ENCODE measurements at places on chromosomes 2 and 18.

DNA sequence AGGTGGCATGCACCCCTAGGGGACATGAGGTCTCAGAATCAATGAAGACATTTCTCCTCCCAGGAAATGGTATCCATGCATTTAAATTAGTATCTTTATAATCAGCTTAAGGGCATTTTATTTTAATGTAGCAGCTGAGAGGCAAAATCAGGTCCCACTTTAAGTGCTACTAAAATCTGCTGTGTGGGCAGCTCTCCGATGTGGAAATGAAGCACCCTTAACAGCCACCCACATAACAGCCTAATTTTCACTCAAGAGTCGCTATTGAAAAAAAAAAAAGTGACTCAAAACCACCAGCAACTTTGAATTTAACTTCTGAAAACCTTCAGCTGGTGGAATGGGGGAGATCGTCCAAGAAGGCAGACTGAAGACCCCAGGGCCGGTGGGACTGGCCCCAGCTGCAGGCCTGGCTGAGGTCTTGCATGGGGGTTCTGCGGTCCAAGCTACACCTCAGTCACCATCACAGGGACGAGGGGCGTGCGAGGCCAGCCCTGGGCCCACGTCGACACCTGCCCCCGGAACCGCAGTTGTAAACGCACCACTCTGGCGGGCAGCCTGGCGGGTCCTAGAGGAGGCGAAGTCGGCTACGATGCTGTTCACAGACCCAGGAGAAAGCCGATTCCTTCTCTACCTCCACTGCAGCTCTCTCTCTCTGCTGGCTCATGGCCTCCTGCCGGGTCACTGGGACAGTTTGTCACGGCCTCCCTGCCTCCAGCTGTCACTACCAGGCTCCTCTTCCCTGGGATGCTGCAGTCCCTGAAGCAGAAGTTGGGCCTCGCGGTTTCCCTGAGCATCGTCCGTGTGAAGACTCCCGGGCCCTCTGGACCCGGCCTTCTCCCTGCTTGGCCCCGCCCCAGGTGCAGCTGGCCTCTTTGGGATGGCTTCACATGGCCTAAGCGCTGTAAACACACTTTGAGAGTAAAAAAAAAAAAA lies 111.9 kb downstream of the KCNF1 start:
- DNase-seq: no peak

DNA sequence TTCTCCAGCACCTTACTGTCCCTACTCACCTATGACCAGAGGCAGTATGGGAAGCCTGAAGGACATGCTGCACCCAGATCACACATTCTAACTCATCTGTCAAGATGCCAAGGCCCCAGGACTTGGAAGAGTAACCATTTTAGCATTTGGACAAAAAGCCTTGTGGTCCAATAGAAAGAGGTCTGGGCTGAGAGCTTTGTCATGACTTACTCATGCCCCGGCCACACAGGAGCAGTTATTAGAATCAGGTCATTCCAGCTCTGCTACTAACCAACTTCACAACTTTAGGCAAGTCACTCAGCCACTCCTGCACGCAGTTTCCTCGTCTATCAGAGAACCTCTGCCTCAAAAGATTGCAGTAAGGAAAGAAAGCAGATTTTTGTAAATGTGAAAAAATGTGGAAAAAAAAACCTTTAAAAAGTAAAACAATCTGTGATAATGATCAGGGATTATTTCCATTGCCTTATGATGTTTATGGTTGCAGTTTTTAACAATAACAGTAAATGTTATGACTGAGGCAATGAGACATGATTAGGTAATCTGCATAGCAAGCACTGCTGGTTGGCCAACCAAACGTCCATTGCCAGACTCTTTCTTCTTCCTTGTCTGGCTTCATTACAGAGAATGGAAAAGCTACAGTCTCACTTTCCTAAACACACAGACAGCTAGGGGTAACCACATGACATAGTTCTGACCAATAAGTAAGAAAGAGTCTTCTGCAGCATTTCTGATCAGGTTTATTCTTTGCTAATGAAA lies 255.4 kb upstream of the CHAC2 start:
- DNase-seq: no peak

DNA sequence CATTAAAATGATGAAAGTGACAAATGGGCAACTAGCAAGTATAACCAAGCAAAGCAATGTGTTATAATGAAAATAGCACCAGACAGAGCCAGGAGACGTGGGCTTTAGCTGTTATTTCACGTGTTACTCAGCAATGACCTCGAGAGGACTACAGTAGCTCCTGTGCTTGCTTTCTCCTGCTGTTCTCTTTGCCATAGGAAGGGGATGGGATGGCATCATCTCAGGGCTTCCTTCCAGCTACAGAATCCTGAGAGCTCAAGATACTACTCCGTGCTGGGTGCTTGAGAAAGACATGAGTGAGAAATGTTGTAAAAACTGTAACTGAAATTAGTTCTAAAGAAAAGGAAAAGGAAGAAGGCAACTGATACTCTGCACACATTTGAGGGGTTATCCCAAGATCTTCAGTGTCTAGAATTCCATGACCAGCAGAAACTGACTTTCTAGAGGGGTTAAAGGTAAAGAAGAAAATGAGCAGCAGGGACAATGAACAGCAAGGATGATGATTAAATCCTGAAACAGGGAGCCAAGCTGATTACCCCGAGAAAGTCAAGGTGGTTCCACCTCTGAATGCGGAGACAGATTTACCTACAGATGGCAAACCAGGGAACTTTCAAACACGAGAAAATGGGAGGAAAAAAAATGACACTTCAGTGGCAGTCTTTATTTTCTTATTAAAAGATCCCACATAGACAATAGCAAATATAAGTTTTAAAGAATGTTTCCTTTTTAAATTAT lies 33.4 kb downstream of the GAREM1 start:
- no peak for DNase-seq

DNA sequence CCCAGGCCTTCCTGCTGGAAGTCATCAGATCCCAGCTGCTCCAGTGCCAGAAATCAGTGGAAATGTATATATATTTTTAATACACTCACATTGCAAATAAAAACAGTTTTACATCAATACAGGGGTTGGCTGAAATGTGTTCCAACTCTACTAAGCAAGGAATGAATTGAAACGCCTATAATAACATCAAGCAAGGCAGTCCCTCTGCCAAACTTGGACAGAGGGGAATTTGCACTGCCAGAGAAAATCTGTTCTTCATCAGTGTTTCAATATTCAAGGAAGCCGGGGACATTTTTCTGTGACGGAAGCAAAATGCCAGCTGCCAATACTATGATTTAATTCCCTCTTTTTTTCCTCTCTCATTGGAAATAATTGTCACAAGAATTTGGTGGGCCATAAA lies 335.3 kb downstream of the TNS1 start:
- DNase-seq: no peak

DNA sequence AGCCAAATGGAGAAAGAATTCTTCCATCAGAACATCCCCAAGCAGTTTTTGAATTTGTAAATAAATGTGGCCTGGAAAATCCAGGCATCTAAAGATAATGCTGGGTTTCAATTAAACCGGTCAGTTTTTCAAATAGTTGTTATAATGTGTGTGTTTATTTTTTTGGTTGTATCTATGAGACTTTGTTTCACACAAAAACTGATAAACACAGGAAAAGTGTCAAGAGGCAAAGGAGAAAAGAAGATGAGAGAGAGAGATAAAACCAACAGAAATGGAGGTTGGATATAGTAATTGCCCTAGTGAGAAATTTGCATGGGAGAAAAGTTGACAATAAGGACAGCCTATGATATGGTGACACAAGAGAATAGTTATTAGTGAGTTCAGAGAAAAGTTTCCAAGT lies 68.3 kb downstream of the KIAA1328 start:
- DNase-seq: no peak

DNA sequence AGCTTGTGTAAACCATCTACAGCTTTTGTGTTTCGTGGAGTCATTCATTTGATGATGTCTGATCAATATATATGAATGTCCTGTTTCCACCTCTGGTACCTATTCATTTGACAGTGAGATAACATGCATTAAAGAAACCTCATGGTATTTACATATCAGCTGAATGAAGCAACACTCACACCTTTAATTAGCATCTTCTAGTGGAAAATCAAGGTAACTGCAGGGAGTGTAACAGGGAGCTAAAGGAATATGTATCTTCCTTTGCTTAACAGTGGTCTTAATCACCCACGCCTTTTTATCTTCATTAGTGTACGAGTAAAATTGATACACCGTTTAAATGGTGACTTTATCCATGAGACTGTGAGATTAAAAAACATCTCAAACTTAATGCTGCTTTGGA lies 15.6 kb downstream of the SLC39A10 start:
- DNase-seq: no peak

DNA sequence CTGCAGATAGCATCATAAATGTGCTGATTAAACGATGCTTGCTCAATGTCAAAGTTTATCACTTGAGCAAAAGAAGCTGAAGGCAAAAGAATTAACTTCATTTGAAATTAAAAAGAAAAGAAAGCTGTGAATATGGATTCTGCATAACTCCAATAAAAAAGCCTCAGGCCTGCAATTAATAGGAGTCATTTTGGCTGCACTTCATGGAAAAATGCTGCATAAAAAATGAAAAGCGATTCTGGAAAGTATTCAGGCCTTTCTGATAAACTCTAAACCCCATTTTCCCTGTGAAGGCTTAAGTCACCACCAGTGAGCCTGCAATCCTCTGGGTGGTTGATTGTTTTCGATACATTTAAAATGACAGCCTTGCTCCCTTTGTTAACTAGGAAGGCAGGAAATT lies 1793.4 kb downstream of the SUCLG1 start:
- DNase-seq: no peak

- DNase-seq: no peak
Observed at GRCh38 chr2:83879127-83879526, 580.0 kb downstream of the SUCLG1 start.

GRCh38 chr2:231399853-231400680 lies 4.6 kb downstream of the B3GNT7 start:
- DNase-seq: no peak

- DNase-seq: no peak
Observed at GRCh38 chr2:120315367-120316033, 30.4 kb upstream of the INHBB start.

GRCh38 chr2:131093696-131094462 lies 619 bp upstream of the FAM168B start:
- no peak for DNase-seq

- DNase-seq: no peak
Observed at GRCh38 chr2:145811276-145812164, 1291.6 kb upstream of the ZEB2 start.

- no peak for DNase-seq
Observed at GRCh38 chr18:50334546-50335152, 40.2 kb upstream of the SKA1 start.

GRCh38 chr2:210503725-210504191 lies 27.2 kb upstream of the LANCL1 start:
- DNase-seq: no peak

DNA sequence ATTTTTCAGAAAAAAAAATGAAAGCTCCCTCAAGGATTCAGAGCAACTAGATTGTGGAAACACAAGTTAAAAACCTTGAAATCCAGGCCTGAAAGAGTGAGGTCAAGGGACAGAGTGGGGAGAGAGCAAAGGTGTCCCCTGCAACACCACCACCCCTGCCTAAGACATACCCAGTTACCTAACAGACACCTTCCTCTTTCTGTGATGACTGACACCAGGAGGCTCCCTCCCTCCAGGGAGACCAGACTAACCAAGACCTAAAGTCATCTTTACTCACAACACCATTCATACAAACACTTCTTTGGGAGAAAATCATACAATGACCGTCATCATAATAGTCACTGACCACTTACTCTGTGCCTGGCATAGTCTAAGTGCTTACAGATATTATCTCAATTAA lies 151.8 kb upstream of the NABP1 start:
- DNase-seq: no peak

GRCh38 chr2:130336877-130337734 lies 5.6 kb upstream of the IMP4 start:
- peak; percentile 51 for DNase-seq

- DNase-seq: no peak
Observed at GRCh38 chr2:216497382-216498069, 1.1 kb upstream of the RPL37A start.

GRCh38 chr2:14702258-14702657 lies 69.7 kb downstream of the LRATD1 start:
- DNase-seq: no peak

- no peak for DNase-seq
Observed at GRCh38 chr2:111044066-111044465, 76.6 kb upstream of the BCL2L11 start.

GRCh38 chr18:77299706-77300105 lies 50.1 kb downstream of the GALR1 start:
- DNase-seq: no peak

GRCh38 chr18:65749841-65750240 lies 971 bp upstream of the CDH7 start:
- DNase-seq: no peak

DNA sequence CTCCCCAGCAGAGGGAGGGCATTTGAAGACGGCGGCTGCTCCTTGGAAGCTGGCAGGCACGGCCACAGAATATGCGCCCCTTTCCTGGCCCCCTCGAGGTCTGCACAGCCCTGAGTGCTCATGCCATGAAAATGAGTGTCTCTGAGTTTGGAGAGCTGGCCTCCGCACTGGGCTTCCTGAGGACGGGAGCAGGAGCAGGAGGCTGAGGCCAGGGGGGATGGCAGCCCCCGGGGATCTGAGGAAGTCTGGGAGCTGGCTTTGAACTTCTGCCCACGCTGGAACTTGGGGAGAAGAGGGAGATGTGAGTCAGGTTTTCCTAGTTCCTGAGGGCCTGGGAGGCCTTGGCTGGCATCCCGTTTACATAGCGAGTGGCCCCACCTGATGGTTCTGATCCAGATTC lies 47.0 kb downstream of the RRM2 start:
- DNase-seq: no peak

DNA sequence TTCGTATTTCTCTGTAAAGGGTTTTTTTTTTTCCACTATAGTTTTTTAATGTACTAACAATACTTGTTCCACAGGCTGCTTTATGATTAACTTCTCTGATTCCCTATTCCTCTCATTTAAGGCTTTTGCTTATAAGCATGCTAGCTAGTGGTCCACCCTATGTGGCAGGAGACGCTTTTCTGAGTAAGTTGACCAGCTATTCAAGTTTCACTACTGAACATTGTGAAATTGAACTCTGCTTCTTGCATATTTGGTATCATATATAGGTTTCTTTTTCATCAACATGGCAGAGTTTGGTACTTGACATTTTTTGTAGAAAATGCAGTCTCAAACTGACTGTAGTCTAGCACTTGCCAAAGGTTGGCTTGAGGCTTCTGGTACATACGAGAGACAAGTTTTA lies 74.2 kb downstream of the OTX1 start:
- no peak for DNase-seq

GRCh38 chr2:74645344-74645743 lies 2.8 kb downstream of the M1AP start:
- no peak for DNase-seq

DNA sequence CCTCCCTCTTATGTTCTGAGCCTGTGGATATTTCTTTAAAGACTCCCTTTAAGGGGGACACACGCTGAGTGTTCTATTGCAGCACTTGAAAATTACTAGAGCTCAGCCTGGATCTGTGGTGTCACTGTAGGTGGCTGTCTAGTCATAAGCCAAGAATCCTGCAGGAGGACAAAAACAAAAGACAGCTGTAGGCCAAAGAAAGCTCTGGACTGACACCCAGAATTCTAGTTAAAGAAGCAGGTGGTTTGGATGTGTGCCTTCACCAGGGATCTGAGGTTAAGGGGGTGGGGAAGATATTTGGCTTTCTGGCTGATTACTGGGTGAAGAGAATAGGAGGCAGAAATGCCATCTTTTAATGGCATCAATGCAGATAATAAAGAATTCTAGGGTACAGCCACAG lies 842.5 kb upstream of the NXPH2 start:
- no peak for DNase-seq

- DNase-seq: no peak
Observed at GRCh38 chr18:2420367-2420766, 150.9 kb downstream of the METTL4 start.

GRCh38 chr2:28389399-28390240 lies 3.0 kb upstream of the FOSL2 start:
- DNase-seq: no peak
